SJSA1 (cell line): ENCODE measurements at places on chromosomes 3 and 15.
A peak's percentile ranks its signal among the peaks of the same experiment; 100 is the strongest.

GRCh38 chr15:99122831-99123712 lies 18.2 kb downstream of the SYNM start:
- peak; percentile 31 for DNase-seq

- no peak for DNase-seq
These were observed 38.6 kb upstream of the SETD2 start for GRCh38 chr3:47202542-47202941.

- no peak for DNase-seq
These were observed 461.4 kb downstream of the NSUN3 start for GRCh38 chr3:94524102-94524919.

- DNase-seq: no peak
These were observed 73.2 kb upstream of the DLG1 start for GRCh38 chr3:197371591-197372046.

GRCh38 chr3:56347219-56347871 lies 120.9 kb downstream of the ERC2 start:
- no peak for DNase-seq

- no peak for DNase-seq
These were observed 8.7 kb downstream of the SRP14 start for GRCh38 chr15:40029979-40030893.

- no peak for DNase-seq
These were observed 25.6 kb upstream of the FAM174B start for GRCh38 chr15:92681141-92681631.

- no peak for DNase-seq
These were observed 1.0 kb upstream of the SLTM start for GRCh38 chr15:58934521-58934920.

- DNase-seq: no peak
These were observed 2.5 kb downstream of the HACD2 start for GRCh38 chr3:123582315-123582714.
